Brain microvascular endothelial cell (primary cell): ENCODE measurements at places on chromosomes 13 and 19.

- no peak for DNase-seq
Observed at GRCh38 chr13:23637829-23638228, 67.6 kb downstream of the TNFRSF19 start.

- no peak for DNase-seq
Observed at GRCh38 chr13:20877902-20878301, 24.6 kb downstream of the XPO4 start.

GRCh38 chr19:17394891-17395415 lies 957 bp upstream of the CCDC194 start:
- DNase-seq = no peak

DNA sequence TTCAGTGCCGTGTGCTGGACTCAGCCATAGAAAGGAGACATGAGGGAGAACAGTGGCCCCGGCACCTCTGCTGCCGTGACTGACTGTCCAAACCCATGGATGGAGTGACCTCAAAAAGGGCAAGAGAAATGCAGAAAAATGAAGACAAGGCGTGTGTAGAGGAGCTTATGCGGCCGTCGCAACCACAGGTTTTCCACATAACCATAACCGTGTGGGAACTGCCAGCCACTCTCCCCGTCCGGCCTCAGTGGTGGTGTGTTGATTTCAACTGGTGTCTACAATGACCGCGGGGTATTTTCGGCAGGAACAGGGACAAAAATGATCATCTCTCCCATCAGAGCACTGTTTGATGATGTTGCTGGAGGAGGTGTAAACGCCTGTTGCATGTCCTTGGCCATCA lies 42.9 kb upstream of the F7 start:
- no peak for DNase-seq

- peak; percentile 27 for DNase-seq
Observed at GRCh38 chr19:42601811-42602443, 7.2 kb upstream of the CEACAM8 start.

GRCh38 chr13:51311231-51311630 lies 28.3 kb upstream of the SERPINE3 start:
- no peak for DNase-seq

- no peak for DNase-seq
Observed at GRCh38 chr13:30072818-30073186, 222.4 kb upstream of the UBL3 start.

DNA sequence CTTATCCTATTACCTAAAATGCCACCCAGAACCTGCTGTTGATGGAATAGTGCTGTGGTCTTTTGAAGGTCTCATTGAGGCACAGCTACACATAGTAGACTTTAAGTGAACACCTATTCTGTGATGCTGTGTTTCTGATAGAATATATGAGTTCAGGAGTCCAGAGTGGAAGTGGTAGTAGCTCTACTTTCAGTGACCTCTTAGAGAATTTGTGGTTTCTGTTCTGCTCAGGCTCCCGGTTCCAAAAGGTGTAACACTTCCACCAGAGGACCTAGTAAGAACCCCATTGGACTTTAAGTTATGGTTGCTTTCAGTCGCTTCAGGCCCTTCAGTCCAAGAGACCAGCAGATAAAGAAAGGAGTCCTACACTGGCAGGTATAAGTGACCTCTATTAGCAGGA lies 11.4 kb upstream of the MYCBP2 start:
- DNase-seq = no peak

- DNase-seq = peak; percentile 58
Observed at GRCh38 chr13:27172495-27172842, 858 bp upstream of the USP12 start.

DNA sequence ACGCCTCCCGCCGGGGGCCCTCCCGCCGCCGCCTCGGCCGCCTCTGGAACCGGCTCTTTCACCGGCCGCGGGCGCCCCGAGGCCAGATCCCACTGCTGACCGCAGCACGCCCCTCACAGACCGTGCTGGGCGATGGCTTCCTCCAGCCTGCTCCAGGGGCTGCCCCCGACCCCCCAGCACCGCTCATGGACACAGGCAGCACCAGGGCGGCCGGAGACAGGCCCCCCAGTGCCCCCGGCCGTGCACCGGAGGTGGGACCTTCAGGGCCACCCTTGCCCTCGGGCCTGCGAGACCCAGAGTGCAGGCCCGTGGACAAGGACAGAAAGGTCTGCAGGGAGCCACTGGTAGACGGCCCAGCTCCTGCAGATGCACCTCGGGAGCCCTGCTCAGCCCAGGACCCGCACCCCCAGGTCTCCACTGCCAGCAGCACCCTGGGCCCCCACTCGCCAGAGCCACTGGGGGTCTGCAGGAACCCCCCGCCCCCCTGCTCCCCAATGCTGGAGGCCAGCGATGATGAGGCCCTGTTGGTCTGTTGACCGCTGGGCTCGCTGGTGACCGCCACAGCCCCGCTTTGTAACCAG lies 13.0 kb downstream of the LRP3 start:
- no peak for DNase-seq

DNA sequence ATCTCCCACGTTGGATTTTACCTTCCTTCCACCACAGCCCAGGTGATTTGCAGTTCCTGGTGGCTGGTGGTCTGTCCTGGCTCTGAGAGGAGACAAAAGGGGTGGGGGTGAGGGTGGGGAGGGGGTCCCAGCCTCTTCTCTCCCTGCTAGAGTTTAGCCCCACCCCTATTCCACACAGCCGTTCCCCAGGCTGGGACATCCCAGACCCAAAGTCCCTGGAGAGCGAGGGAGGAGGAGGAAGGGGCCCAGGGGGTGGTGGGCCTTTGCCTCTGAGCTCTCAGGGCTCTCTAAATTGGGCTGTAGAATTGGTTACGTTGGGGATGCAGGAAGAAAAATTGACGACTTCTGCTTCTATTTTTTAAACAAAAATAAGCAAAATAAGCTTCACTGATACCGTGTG lies 81.9 kb downstream of the SLC6A16 start:
- DNase-seq = no peak

GRCh38 chr13:96091164-96092117 lies 1.5 kb downstream of the HS6ST3 start:
- DNase-seq = no peak

- no peak for DNase-seq
Observed at GRCh38 chr13:73991884-73992283, 142.3 kb downstream of the KLF12 start.

DNA sequence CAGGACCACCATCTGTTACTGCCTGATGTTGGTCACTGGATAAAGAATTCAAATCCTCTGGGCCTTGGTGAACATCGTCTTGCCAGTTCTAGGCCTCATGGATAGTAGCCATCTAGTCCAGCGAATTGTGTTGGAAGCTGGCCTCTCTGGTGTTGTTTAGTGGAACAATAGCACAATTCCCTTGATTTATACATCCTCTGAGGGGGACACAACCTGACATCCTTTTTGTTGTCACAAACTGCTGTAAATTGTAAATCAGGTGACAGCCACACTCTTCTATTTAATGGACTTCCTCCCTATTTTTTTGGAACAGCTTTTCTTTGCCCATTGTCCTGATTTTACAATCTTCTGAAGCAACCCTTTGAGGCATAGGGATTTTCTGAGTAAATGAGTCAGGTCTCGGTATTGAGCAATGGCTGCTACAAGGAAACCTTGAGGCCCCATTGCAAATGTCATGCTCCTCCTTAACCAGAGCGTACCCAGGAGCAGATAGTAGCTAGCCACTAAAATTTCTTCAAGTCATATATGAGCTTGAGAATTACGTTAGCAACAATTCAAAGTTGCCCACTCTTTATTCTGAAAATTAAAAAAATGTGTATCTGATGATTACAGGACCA lies 263.3 kb downstream of the COG6 start:
- no peak for DNase-seq

- DNase-seq = no peak
Observed at GRCh38 chr13:77150651-77151050, 123.7 kb upstream of the FBXL3 start.

GRCh38 chr13:37681281-37682032 lies 82.9 kb upstream of the POSTN start:
- DNase-seq = peak; percentile 87

DNA sequence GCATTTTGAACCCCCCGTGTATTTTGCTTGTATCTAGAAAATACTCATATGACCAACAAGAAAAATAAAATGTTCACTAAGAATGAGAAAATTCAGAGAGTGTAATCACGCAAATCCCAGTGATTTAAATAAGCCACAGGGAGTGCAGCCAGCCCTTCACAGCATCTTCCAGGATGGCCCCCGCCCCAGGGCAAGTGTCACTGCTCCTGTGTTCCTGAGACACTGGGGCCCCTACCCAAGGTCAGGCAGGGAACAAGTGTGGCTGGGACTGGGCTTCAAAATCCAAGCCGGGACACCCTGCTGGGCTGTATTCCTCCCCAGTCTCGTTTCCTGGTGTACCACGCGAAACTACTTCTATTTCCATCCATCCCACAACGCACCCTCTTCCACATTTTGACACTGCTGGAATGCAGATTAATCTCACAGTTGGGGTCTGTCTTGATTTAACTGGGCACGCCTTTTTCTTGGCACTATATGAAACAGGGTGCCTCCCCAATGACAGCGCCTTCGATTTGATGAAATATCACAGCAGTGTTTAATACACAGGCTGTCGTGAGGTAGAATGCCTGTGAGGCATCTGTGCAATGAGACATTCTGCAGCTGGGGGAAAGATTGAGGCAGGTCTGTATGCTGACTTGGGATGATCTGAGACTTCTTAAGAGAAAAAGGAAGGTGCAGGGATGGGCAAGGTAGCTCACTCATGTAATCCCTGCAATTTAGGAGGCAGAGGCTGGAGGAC lies 18.3 kb upstream of the CCNP start:
- no peak for DNase-seq

DNA sequence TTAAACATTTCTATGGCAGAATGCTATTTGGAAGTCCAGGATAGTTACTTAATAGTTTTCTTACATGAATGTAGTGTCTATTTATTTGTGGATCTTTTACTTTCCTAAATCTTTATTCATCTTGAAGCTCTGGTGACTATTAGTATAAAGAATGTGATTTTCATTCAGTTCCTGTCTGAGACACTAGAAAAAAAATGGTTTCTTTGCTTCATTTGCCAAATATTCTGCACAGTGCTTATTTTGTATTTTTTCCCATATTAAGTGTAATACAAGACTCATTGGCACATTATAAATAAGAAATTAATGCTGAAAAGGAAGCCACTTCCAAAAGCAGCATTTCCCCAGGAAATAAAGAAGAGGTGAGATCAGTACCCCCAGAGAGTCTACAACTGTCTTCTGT lies 109.8 kb downstream of the POSTN start:
- no peak for DNase-seq

DNA sequence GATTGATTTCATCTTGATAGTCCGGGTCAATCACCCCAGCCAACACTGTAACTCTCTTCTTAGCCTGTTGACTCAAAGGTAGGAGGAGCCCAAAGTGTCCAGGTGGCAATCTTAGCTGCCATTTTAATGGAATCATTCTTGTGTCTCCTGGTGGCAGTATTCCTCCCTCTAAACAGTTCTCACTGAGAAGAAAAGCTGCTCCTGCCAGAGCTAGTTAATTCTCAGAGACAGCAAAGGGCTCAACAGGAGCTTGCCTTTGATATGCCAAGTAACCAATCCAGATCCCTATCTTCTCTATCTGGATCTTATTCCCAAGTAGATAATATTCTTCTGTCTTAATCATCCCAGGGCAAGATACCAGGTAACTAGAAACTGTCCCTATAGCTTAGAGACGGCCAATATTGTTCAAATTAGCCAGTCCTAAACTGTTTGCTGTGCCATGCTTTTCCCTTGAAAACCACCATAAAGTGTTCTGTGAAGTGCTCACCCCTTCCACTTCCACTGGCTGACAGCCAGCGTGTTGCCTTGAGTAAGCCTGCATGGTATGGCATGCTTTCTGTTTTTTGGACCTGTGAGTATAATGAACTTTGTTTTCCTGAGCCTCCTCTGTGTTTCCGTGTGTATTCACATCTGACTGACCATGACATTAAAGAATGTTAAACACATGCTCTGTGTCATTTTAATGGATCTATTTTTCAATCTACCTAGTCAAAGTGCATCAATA lies 463.7 kb upstream of the SLITRK5 start:
- DNase-seq = no peak

GRCh38 chr19:7515645-7516151 lies at the start of gene ZNF358:
TSS of gene ZNF358 (plus strand) at chr19:7516103. CDS start at chr19:7519243, 3,140 bp downstream.
- peak; percentile 31 for DNase-seq

DNA sequence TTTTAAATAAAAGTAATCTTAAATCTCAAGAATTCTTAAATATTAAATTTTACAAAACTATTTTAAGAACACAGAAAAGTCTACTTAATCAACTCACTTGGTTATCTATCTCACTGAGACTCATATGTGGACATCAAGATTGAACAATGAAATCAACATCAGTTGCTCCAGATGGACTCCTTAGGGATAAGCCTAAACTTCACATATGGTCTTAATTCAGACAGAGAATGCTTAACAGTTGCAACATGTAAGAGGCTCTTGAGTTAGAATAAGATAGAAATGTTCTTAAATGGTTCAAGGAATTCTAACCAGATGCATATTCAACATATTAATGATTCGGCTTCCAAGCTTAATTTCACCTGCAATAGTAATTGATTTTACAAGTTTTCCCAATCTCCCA lies 1730.9 kb downstream of the PCDH9 start:
- DNase-seq = no peak

DNA sequence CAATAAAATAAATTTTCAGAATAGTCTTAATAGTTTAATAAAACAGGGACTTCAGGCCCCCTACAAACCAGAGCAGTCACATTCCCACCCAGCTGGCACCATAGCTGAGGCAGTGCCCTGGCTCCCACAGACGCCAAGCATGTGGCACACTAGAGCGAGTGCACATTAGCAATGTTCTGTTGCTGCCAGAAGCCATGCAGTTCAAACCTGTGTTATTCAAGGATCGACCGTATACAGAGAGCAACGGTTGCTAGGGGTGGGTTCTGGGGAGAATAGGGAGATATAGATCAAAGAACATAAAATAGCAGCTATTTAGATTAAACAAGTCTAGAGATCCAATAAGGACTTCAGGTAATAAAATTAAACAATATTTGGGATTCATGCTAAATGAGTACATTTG lies 419.3 kb upstream of the KLHL1 start:
- DNase-seq = no peak

DNA sequence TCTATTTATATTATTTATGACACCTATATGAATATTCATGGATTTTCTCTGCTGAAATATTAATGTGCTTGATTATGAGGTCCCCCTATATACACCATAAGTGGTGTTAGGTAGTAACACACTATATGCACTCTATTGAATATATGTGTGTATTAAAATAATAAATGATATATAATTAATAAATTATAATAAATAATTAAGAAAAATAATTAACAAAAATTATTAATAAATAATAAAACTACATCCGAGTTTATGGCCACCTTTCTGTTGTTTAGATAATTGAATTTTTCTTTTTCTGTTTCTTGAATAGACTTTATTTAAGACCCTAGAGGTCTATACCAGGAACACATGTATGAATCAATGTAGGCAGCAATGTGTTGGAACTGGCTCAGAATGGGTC lies 20.9 kb upstream of the ARHGEF18 start:
- no peak for DNase-seq
